ENCODE measurements at places on chromosomes 6 and 20.

GRCh38 chr6:153485072-153485471 is 354.0 kb upstream of the RGS17 start:
- no peak overlapping the region for H3K27ac ChIP-seq
- no peaks in the 10 kb centered on the region for H3K27me3 ChIP-seq
- H3K36me3 ChIP-seq: no peaks in the 10 kb centered on the region
- no peak for DNase-seq
- no peaks in the 10 kb centered on the region for H3K4me1 ChIP-seq
- H3K4me3 ChIP-seq: no peak overlapping the region

DNA sequence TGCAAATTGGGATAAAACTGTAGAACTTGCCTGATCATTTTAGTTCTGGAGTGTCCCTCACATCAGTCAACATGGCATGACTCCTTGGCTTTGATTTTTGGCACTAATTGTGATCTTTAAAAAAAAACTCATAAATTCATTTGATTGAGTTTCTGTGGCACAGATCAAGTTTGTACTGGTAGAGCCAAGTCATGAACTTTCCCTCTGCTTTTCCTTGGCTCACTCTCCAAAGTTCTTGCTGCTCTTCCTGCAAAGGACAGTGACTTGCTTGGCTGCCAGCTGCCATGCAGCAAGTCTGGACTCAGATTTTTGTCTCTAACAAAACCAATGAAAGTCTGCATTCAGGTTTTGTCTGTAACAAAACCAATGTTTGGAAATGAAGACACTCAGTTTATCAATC is 115.5 kb downstream of the RFX6 start:
- no peak overlapping the region for H3K27ac ChIP-seq
- H3K36me3 ChIP-seq: no peaks in the 10 kb centered on the region
- H3K27me3 ChIP-seq: no peaks in the 10 kb centered on the region
- no peaks in the 10 kb centered on the region for H3K4me1 ChIP-seq
- DNase-seq: no peak

GRCh38 chr6:155493026-155493693 is 37.5 kb upstream of the NOX3 start:
- no peak for DNase-seq
- H3K27ac ChIP-seq: no peak overlapping the region
- no peaks in the 10 kb centered on the region for H3K4me1 ChIP-seq
- H3K27me3 ChIP-seq: no peaks in the 10 kb centered on the region
- H3K4me3 ChIP-seq: no peak overlapping the region

DNA sequence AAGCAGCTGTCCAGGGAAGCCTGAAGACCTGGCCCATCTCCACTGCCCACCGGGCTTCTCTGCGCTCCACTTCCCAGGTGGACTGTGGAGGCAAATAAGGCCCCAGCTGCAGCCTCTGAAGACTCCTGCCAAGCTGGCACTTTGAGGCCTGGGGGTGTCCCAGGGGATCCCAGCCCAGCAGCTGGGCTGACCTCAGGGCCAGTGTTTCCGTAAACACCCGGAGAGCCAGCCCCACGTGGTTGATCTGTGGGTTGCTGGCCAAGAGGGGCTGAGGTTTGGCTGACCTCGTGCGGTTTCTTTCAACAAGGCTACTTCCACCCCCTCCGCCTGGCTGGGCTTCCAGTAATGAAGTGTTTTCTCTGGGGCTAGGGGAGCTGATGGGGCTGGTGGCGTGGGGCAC is 12.4 kb upstream of the CCN5 start:
- no peak overlapping the region for H3K27ac ChIP-seq
- no peaks in the 10 kb centered on the region for H3K27me3 ChIP-seq
- H3K36me3 ChIP-seq: no peaks in the 10 kb centered on the region
- DNase-seq: no peak
- H3K4me1 ChIP-seq: no peaks in the 10 kb centered on the region

- H3K4me3 ChIP-seq: no peak overlapping the region
- no peaks in the 10 kb centered on the region for H3K36me3 ChIP-seq
- H3K27ac ChIP-seq: no peak overlapping the region
- peaks cover 6% of the 10 kb centered on the region for H3K4me1 ChIP-seq
Measured at GRCh38 chr6:142744836-142745235, 200.1 kb downstream of the HIVEP2 start.

DNA sequence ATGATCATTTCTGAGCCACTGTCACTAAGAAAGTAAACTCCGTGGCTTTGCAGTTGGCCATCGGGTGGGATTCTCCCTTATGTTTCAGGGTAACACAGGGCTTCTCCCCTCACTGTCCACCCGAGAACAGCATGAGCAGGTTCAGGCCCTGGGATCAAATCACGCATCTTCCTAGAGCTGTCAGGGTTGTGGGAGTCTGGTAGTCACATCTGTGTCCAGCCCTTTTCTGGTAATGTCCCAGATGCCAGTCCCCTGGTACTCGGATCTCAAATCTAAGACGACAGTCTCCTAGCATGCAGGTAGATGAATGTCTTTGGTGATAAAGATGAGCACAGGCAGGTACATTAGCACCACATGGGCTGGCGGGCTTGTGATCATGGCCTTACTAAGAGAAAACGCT is 4.8 kb downstream of the PXDC1 start:
- H3K4me1 ChIP-seq: peaks cover 24% of the 10 kb centered on the region
- H3K4me3 ChIP-seq: no peak overlapping the region
- H3K27me3 ChIP-seq: peaks cover 23% of the 10 kb centered on the region
- H3K27ac ChIP-seq: no peak overlapping the region

DNA sequence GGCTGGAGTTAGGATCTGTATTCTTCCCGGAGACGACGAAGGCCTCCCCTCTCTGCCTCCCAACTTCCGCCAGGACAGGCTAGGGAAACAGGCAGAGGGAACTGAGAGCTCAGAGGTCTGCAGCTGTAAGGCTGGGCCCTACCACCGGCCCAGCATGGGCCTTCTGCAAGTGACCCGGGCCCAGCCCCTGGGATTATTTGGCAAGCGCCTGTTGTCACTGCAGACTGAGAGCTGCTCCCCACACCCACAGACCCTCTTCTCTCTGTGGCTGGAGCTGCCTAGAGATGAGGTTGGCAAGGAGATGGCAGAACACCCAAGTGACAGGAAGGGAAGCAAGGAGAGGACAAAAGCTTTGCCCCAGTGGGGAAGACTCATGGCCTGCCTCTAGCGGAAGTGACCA is 212.6 kb downstream of the ZDHHC14 start:
- peaks cover 5% of the 10 kb centered on the region for H3K4me1 ChIP-seq
- H3K27me3 ChIP-seq: no peaks in the 10 kb centered on the region
- no peak for DNase-seq
- H3K4me3 ChIP-seq: no peak overlapping the region
- no peaks in the 10 kb centered on the region for H3K36me3 ChIP-seq

DNA sequence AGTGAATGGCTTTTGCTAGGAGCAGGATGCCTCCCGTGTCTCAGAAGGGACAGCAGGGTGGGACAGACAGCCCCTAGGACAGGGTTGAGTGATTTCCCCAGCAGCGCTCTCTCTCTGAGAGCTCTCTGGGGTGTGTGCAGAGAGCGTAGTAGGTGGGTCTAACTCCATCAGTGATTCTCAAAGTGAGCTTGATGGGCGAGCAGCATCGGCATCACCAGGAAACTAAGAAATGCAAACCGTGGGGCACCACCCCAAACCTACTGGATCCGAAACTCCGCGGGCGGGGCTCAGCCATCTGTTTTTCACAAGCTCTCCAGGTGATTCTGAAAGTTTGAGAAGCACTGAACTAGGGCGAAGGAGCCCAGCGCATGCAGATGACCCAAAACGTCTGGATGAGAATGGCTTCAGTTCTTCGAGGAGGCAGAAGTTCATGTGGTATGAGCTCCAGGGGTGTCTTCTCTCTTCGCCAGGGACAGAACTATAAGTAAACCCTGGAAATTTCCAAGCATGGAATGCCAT is 119.6 kb upstream of the RNF24 start:
- no peak overlapping the region for H3K27ac ChIP-seq
- H3K4me1 ChIP-seq: no peaks in the 10 kb centered on the region
- DNase-seq: no peak
- H3K27me3 ChIP-seq: peaks cover 2% of the 10 kb centered on the region

DNA sequence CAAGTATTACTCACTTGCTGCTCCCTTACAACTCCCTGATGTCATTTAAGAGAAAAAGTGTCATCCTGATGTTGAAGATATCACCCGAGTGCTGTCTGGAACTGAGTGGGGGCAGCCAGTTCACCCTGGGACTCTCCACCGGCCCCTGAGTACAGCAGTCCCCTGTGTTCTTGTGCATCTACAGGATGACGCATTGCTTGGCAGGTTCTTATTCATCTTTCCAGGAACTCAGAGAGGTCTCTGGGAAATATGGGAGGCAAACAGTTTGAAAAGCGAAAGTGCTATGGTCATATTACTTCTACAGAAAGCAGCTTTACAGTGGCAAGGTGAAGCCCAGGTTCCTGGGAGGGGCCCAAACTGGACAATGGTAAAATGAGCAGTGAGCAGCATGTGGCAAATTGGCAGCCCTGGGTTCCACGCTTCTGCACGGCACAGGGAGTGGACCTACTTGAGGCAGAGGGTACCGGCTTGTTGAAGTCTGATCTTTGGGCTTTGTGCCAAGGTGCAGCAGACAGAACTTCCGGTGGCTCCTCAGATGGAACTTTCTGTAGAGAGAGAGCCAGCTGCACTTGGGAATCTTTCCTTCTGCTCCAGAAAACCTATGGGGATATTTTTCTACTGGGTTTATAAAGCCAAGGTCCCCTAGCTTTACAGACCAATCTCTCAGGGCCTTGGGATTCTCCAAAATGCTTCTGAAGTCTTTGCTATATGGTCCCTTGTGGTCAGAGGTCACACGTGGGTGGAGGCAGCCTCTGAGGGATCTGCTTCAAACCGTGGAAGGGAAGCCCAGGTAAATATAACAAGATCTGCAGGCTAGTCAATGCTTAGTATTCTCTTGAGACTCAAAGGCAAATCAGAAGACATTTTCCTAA is 128.3 kb downstream of the MAP3K7 start:
- no peaks in the 10 kb centered on the region for H3K27me3 ChIP-seq
- no peaks in the 10 kb centered on the region for H3K36me3 ChIP-seq
- DNase-seq: peak; percentile 65
- peaks cover 34% of the 10 kb centered on the region for H3K4me1 ChIP-seq

DNA sequence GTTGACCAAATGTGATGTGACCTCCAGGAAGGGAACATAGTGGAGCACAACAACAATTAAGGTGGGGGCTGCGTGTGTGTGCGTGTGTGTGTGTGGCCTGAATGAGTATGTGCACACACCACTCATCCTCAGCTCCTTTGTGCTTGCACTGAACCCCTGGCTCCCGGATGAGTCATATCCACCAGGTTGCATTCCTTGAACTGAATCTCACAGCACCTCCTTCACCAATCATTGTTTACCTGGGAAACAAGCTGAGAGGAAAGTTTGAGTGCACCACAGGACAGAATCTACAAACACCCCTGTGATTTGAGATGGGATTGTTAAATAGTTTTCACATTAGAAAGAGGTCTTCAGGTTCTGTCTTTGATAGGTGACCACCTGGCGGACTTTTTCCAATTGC is 33.7 kb upstream of the GPR6 start:
- no peaks in the 10 kb centered on the region for H3K27me3 ChIP-seq
- no peak overlapping the region for H3K4me3 ChIP-seq
- DNase-seq: no peak
- H3K36me3 ChIP-seq: no peaks in the 10 kb centered on the region

- H3K27ac ChIP-seq: no peak overlapping the region
- peaks cover 8% of the 10 kb centered on the region for H3K4me1 ChIP-seq
- H3K36me3 ChIP-seq: no peaks in the 10 kb centered on the region
- DNase-seq: no peak
- H3K27me3 ChIP-seq: peaks cover 49% of the 10 kb centered on the region
Measured at GRCh38 chr6:136990754-136991153, 54.0 kb downstream of the IL20RA start.

- no peak for DNase-seq
- H3K36me3 ChIP-seq: no peaks in the 10 kb centered on the region
- H3K4me1 ChIP-seq: no peaks in the 10 kb centered on the region
- H3K27me3 ChIP-seq: no peaks in the 10 kb centered on the region
- no peak overlapping the region for H3K27ac ChIP-seq
- no peak overlapping the region for H3K4me3 ChIP-seq
Measured at GRCh38 chr6:21710216-21710615, 116.7 kb downstream of the SOX4 start.

- H3K36me3 ChIP-seq: no peaks in the 10 kb centered on the region
- DNase-seq: no peak
- H3K27me3 ChIP-seq: no peaks in the 10 kb centered on the region
- H3K4me1 ChIP-seq: no peaks in the 10 kb centered on the region
Measured at GRCh38 chr6:48973491-48973890, 489.6 kb downstream of the MMUT start.

DNA sequence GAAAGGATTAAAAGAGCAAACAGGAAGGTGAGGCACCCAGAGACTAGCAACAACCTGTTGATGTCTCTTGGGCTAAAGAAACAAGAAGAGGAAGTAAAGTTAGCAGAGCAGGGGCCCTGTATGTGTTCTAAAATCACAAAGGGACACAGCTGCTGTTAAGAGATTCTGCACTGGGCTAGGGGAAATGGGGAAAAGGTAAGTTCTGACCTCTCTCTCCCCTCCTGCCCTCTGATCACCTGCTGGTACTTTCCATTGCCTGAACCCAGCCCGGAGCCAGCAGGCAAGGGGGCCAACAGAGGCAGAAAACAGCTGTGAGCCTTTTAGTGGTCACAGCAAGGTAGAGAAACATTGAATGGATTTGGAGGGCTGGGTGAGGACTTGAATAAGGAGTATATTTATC is 13.5 kb upstream of the CNR1 start:
- no peaks in the 10 kb centered on the region for H3K36me3 ChIP-seq
- DNase-seq: no peak
- H3K27me3 ChIP-seq: peaks cover 11% of the 10 kb centered on the region
- no peak overlapping the region for H3K27ac ChIP-seq
- H3K4me3 ChIP-seq: no peak overlapping the region

- no peak for DNase-seq
- H3K27me3 ChIP-seq: no peaks in the 10 kb centered on the region
- no peak overlapping the region for H3K4me3 ChIP-seq
- no peaks in the 10 kb centered on the region for H3K4me1 ChIP-seq
Measured at GRCh38 chr6:121967631-121968030, 431.8 kb upstream of the HSF2 start.

- H3K27me3 ChIP-seq: no peaks in the 10 kb centered on the region
- H3K36me3 ChIP-seq: peaks cover 35% of the 10 kb centered on the region
- no peaks in the 10 kb centered on the region for H3K4me1 ChIP-seq
- H3K27ac ChIP-seq: no peak overlapping the region
- DNase-seq: no peak
Measured at GRCh38 chr6:604579-604978, 52.3 kb downstream of the HUS1B start.

DNA sequence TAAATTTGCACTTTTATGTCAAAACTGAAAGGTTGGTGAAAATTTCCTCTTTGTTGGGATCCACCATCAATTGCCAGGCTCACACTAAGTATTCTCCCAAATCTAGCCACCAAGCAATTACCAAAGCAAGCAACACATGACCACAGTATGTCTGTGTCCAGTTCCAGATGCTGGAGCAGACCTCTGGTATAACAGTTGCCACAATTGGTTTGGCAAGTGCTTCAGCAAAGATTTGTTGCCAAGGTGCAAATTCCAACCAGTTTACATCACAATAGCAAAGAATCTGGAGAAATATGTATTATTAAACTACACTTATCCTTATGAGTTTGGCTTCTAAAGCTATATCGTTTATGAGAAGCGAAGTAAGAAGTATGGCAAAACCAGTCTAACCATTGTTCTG is 6.4 kb downstream of the GTF2H5 start:
- no peaks in the 10 kb centered on the region for H3K4me1 ChIP-seq
- DNase-seq: no peak
- peaks cover 3% of the 10 kb centered on the region for H3K36me3 ChIP-seq
- no peak overlapping the region for H3K27ac ChIP-seq
- H3K27me3 ChIP-seq: no peaks in the 10 kb centered on the region
- H3K4me3 ChIP-seq: no peak overlapping the region

Measured in CD4-positive, alpha-beta T cell (primary cell).